ENCODE measurements at places on chromosomes 11 and 22.

DNA sequence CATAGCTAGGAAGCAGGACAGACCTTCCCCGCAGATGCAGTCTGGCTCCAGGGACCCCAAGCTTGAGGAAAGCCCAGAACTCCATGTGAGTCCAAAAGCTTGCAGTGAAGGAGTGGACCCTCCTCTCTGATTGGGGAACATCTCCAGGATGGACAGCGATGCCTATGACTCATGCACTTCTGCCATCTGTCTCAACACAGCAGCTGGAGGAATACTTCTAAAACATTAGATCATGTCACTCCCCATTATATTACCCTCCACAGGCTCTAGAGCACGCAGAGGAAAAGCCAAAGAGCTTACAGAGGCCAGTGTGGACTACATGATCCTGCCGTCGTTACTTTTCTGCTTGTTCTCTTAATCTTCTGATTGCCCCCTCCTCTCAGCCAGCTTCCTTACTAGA, 605.7 kb downstream of the INSC start:
- DNase-seq: no peak

DNA sequence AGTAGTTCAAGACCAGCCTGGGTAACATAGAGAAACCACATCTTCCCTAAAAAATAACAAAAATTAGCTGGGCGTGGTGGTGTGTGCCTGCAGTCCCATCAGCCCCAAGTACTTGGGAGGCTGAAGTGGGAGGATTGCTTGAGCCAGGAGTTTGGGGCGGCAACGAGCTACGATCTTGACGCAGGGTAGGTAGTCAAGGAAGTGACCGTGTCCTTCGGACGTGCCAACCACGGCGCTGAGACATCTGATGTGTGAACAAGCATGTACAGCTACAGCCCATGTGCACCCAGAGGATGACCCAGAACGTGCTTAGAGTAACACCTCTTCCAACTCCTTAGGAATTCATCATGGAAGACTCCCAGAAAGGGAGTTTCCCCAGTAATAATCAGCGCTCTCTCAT, 21.4 kb downstream of the RGL4 start:
- no peak for DNase-seq

DNA sequence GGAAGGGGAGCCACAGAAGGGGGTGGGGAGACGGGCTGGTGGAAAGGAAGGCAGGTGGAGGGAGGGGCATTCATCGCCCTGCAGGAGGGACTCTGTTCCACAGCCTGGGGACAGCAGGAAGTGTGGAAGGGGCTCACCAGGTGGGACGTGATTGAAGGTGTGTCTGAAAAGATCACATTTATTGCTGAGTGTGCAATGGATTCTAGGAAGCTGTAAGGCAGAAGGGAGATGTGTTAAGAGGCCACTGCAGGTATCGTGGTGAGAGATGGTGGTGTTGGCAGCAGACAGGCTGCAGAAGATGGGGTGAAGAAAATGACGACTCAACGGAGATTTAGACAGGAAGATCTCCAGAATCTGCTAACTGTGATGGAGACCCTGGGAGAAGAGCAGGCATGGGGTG, 537.4 kb downstream of the MN1 start:
- no peak for DNase-seq

- no peak for DNase-seq
Measured at GRCh38 chr11:114619659-114620173, 24.1 kb upstream of the NXPE4 start.

- DNase-seq: no peak
Measured at GRCh38 chr22:46262449-46263215, 511 bp downstream of the PKDREJ start.

- DNase-seq: no peak
Measured at GRCh38 chr22:17930455-17931313, 93.7 kb downstream of the MICAL3 start.

GRCh38 chr11:105004021-105004420, 18.9 kb downstream of the CASP5 start:
- no peak for DNase-seq

GRCh38 chr11:76669901-76670484, 554 bp downstream of the LRRC32 start:
- DNase-seq: no peak

DNA sequence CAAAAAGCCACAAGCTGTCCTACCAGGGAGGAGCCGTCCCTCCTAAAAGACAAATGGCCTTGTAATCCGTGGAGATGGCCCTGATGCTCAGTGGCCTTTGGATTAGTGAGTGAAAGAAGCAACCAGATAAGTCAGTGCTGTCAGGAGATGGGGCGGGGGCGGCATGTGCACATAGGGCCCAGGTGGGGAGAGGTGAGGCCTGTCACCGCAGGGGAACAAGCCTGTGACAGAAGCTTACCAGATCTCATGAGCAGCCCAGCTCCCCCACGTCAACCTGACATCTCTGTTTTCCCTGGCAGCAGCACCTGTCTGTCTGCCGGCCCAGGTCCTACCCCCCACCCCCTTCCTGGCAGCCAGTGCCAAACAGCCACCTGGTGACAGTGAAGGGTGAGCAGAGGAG, 162.6 kb downstream of the BUD13 start:
- DNase-seq: no peak

- DNase-seq: no peak
Measured at GRCh38 chr11:67438158-67438902, 848 bp upstream of the PTPRCAP start.

- no peak for DNase-seq
Measured at GRCh38 chr11:65036931-65037330, 4.1 kb upstream of the SAC3D1 start.

DNA sequence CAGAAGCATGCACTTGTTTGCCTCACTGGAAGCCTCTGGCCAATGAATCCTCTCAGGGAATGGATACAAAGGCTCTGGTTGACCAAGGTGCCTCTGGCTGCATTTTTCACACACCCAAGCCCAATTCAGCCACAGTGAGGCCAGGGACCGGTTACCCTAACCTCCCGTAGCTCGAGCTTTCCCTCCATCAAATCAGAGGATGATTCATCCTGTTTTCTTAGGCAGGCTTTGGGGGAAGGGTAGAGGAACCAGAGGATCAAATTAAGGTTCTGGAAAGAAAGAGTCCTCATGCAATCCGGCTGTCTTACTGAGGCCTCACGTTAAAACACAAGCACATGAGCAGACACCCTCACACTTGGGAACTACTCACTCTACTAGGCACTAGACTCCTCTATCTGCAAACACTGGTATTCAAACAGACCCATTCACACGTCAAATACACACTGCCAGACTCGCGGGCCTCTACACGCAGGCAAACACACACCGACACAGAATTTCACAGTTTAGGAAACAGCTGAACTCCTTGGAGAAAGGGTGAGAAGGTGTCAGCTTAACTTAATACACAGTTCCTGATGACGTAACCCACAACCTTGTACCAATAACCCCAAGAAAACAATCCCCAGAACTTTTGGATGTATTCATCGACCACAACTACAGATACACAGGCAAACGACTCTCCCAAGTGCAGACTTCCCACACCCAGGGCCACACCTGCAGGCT, 12.4 kb downstream of the NRXN2 start:
- DNase-seq: no peak

DNA sequence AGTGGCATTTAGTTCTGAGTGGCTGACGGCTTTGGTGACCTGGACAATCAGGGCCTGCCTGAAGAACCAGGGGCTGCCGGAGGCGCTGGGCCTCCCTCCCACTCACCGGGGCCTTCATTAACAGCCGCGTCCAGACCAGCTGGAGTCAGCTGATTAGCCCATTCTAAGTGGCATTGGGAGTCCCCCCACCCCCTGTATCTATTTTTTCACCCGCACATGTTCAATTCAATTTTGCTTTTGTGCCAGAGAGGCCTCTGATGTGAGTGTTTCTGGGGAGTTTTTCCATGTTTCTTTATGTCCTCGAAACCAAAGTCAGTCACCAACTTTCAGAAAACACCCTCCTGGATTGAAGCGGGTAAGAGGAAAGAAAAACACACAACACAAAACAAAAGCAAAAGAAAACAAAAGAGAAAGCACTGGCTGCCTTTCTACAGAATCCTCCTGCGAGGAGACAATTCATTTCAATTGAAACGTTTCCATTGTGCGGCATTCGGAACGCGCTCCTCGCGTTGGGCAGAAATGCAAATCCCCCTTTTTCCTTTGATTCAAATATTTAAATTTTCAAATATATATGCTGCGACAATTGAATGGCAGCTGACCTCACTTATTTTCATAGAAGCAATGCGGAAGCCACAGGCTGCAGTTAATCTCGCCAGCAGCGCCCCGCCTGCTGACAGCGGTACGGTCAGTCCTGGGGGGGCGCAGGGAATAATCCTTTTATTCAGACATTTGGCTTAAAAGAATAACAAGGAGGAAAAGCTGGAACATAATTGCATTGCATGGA, 17.7 kb downstream of the CDKN1C start:
- peak; percentile 71 for DNase-seq

DNA sequence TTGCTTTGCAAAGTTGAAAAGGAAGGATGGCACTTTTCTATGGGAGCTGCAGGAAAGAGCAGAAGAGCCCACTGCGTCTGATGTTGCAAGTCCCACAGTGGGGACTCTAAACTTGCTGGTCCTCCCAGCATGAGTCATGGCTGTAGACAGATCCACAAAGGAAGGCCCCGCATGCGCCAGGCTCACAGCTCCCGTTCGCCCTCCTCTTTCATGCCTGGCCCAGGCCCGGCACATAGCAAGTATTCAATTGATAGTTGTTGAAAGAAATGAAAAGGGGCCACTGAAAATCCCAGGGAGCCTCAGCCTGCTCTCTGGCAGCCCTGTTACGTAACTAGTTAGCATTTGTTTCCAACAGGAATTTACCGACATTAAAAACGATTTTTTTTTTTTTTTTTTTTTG, 18.9 kb downstream of the AP1B1 start:
- DNase-seq: no peak

DNA sequence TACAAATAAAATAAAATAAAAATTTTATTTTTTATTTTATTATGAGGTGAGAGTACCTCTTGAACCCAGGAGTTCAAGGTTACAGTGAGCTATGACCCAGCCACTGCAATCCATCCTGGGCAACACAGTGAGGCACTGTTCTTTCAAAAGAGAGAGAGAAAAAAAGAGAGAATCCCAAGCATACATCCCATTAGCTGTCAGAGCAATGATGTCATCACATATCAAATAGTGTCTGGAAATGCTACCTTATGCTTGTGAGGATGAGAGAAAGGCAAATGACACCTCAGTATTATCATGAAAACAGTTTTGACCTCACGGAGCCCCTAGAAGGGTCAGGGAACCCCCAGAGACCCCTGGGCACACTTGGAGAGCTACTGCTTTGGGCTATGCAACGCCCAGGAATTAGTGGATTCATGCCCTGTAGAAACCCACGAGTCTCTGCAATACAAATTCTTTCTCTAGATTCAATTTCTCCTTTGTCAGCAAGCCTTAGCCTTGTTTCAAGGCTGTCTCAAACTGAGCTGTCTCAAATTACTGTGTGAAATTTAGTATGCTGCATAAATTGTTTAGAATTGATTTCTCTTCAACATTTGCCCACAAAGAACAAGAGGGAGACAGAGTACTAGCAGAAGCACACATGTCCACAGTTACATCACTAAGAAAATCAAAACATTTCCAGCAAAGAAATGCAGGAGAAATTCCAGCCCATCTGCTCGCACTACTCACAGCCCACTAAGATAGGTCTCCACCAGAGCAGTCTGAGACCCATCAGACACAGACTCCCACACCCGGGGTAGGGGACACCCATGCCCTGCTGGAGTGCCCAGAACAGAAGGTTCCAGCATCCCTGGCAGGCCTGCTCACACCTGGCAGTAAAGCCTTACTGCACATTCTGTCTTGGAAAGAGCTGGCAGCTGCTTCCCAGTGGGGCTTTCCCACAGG, 18.1 kb downstream of the DGCR2 start:
- DNase-seq: no peak

GRCh38 chr11:62732830-62733229, 4.5 kb downstream of the TTC9C start:
- DNase-seq: no peak

GRCh38 chr11:123585706-123586105, 68.7 kb downstream of the SCN3B start:
- no peak for DNase-seq

- DNase-seq: no peak
Measured at GRCh38 chr11:127709960-127710359, 709.4 kb upstream of the KIRREL3 start.

- peak; percentile 73 for DNase-seq
Measured at GRCh38 chr11:10304495-10305261, at the start of gene ADM. Gene ADM, plus strand, starts transcription at chr11:10305073. Its CDS starts 628 bp downstream, at chr11:10305701.

GRCh38 chr11:87002918-87003317, 34.8 kb upstream of the TMEM135 start:
- DNase-seq: no peak

- DNase-seq: no peak
Measured at GRCh38 chr11:95337175-95337957, 106.4 kb upstream of the SESN3 start.

- DNase-seq: no peak
Measured at GRCh38 chr11:30567120-30567519, 19.0 kb downstream of the MPPED2 start.

GRCh38 chr11:115921986-115922385, 417.8 kb upstream of the CADM1 start:
- no peak for DNase-seq

DNA sequence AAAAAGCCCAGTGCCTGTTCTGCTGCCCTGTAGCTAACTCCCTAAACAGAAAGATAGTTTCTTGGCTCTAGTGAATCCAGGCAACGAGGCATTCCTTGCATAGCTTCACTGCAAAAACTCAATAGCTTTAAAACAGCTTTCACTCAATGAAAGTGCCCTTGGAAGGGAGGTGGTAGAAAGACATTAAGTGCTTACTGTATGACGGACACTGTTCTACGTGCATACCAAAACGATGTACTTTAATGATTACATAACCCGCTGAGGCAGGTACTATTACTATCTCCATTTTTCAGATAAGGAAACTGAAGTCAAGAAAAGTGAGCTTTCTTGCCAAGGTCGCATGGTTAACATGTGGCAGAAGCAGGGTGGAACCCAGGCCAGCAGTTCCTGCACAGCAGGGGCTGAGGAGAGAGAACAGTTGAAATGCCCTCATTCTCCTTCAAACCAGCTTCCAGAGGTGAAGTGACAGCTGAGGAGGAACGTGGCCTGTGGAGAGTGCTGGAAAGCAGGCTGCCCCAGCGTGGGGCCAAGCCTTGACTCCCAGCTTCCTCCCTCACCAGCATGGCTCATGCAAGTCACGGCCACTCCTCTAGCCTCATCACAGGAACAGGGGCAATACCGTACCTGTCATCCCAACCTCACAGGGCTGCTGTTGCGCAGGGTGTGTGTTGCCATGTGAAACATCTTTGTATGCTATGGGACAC, 227.5 kb upstream of the NARS2 start:
- DNase-seq: no peak

GRCh38 chr11:44581246-44581645, 15.8 kb downstream of the CD82 start:
- no peak for DNase-seq

- no peak for DNase-seq
Measured at GRCh38 chr11:10478574-10479550, 23.8 kb downstream of the AMPD3 start.
